ENCODE measurements at places on chromosomes 4 and X.

- DNase-seq: no peak
Observed at GRCh38 chr4:10077076-10077475, 39.5 kb downstream of the WDR1 start.

- no peak for DNase-seq
Observed at GRCh38 chrX:52138830-52139544, 45.7 kb upstream of the MAGED4 start.

- no peak for DNase-seq
Observed at GRCh38 chr4:74968456-74969164, 35.7 kb downstream of the PARM1 start.

DNA sequence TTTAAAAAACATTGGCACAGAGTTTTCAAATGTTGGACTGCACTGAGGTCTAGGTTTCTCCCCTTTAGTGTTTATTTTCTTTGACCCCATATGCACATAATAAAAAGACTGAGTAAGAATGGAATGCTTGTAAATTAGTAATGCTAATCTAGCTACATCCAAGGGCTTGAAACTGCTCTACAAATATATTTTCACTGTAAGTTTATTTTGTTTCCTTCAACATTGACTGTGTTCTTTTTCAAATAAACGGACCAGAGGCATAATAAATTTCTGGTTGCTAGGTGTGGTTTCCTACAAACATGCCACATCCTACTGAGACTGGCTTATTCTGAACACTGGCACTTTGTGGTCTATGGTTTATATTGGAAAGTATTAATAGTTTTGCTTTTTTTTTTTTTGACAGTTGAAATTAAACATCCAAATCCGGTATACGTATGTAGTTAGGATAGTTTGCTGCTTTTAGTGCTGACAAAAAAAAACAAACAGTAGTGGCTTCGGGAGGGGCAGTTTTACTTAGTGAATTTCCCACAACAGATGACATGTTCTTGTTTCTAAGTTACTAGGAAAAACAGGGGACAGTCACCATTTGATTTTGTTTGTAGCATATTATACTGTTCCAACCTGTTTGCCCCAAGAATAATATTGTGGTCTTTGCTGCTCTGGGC is 13.2 kb downstream of the CA5B start:
- DNase-seq: no peak

DNA sequence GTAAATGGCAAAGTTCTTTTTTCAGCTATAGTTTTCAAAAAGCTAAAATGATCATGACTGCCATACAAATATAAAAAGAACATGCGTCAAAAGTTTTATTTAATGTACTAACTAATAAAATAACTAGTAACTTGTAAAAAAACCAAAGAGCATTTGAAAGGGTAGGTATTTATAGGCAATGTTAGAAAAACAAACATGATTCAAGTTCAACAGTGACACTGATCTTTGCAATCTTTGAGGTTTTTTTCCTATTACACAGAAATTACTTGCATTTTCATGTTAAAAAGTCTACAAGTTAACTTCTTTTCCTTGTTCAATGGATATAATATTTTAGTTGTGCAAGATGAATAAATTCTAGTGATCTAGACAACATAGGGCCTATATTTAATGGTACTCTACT is 72.3 kb upstream of the GRID2 start:
- no peak for DNase-seq

GRCh38 chr4:92953462-92953861 is 649.7 kb downstream of the GRID2 start:
- no peak for DNase-seq

- DNase-seq: no peak
Observed at GRCh38 chr4:91851456-91851855, 452.3 kb upstream of the GRID2 start.

DNA sequence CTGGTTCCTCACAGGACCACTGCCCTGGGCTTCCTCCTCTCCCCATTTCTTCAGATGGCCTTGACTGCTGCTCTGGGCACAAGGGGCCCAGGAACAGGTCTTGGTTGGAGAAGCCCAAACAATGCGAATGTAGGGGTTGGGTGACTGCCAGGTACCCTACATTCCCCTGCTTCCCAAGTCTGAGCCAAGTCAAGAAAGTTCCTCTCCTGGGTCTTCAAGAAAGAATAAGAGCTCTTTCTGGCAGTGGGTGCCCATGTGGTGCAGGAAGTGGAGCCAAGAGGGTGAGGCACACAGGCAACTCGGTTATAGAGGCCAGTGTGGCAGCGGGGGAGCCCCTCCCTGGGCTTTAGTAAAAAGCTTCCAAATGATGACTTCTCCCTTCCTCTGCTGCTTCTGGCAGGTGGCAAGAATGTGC is 2.7 kb downstream of the SLC34A2 start:
- DNase-seq: no peak

DNA sequence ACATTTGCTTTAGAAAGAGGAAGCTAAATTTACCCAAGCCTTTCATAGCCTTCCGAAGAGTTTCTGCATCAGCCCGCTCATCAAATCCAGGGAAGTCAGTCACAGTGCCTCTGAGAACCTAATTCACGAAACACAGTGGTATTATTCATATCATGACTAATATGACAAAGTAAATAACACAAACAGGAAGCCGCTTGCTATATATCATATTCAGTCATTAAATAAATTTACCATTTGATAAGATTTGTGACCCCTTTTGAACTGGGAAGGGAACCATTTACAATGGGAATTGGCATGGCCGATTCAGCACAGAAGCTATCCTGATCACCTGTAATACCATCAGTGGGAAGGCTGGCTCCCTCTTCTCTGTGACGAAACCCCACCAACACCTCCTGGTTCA is 10.5 kb downstream of the ANXA5 start:
- DNase-seq: no peak

DNA sequence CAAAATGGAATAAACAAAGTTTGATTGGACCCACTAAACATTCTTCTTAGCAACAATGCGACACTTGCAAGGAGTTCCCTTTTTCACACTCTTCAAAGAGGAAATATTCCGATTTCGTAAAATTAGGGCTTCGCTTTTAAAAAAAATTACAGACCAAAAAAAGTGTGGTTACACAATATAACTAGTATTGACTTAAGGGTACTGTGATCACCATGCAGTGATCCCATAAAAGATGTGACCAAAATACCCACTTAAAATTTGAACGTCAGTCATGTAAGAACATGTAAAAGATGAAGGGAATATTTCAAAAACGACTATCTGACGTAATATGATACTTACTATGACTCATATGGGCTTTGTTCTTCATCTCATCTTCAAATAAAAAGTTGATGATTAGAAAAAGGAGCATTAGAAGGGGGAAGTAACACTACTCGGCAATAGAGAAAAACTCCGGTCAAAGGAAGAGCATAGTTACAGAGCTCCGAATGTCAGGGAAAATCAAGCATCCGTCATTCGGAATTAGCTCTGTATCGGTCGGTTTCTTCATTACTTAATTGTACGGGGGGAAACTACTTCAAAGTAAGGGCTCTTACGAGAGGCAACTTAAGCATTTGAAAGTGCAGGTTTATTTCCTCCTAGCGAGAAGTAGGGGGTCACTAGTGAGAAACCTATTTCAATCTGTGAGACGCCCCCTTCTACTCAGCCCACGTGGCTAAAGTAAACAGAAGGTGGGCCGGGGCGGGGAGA is 1.3 kb upstream of the TET2 start:
- DNase-seq: no peak

GRCh38 chrX:2521927-2522386 is 21.2 kb upstream of the DHRSX start:
- DNase-seq: no peak

DNA sequence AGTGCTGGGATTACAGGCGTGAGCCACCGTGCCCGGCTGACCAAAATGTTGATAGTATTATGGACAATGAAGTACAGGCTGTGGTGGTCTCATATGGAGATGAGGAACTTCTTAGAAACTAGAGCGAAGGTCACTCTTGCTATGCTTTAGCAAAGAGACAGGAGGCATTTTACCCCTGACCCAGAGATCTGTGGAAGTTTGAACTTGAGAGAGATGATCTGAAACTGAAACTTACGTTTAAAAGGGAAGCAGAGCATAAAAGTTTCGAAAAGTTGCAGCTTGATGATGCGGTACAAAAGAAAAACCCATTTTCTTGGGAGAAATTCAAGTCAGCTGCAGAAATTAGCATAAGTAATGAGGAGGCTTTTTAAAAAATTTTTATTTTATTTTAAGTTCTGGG is 8.5 kb upstream of the CTAG2 start:
- no peak for DNase-seq

- no peak for DNase-seq
Observed at GRCh38 chr4:173145131-173145530, 23.5 kb upstream of the GALNT7 start.

GRCh38 chr4:184838249-184839074 is 12.7 kb upstream of the ACSL1 start:
- no peak for DNase-seq

GRCh38 chr4:85423431-85423830 is 51.5 kb upstream of the ARHGAP24 start:
- no peak for DNase-seq

- no peak for DNase-seq
Observed at GRCh38 chrX:153944140-153944799, at the start of gene RENBP. Gene RENBP (minus strand): TSS chrX:153944643. CDS start chrX:153944610, 33 bp downstream.

GRCh38 chr4:172578712-172579111 is 589.9 kb upstream of the GALNT7 start:
- DNase-seq: no peak

GRCh38 chr4:174523025-174523693 is 871 bp upstream of the HPGD start:
- no peak for DNase-seq

DNA sequence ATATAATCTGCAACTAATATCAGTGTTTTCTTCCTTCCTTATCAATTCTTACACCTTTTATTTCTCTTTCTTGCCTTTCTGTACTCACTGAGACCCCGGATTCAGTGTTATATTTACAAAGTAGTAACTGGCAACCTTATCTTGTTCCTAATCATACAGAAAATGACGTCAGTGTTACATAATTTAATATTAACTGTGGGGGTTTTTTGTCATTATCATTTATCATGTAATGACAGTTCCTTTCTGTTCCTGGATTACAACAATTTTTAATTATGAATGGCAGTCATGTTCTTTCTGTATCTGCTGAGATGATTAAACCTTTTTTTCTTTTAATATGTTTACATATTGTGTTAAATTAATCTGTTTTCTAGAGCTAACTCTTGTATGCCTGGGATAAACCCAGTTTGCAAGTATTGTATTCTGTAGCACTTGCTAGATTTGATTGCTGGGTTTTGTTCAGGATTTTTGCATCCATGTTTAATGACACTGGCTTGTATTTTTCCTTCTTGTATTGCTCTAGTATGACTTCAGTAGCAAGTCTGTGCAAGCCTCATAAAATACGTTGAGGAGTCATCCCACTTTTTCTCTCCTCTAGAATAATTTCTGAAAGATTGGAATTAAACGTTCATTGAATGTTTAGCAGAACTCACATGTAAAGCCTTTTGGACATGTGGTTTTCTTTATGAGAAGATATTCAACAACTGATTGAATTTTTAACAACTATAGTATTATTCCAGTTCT is 10.4 kb upstream of the HSPA4L start:
- DNase-seq: no peak

GRCh38 chr4:73734530-73735001 is 5.8 kb upstream of the CXCL8 start:
- DNase-seq: no peak

DNA sequence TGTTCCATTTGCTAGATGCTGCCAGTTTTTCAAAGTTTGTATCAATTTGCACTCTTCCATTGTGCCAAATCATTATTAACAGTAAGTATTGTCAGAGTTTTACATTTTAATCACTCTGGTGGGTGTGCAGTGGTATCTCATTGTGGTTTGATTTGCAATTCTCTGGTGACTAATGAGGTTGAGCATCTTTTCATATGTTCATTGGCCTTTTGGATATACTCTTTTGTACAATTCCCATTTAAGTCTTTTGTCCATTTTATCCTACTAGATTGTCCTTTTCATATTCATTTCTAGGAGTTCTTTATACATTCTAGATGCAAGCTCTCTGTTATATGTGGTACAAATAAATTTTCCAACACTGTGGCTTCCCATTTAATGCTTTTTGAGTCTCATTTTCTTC is 17.4 kb upstream of the ARHGAP36 start:
- no peak for DNase-seq

All from vagina (tissue), 2 donors.